Right hindlimb (tissue), 1 donor: ENCODE measurements at places on chromosomes 7 and 10.
A peak's percentile ranks its signal among the peaks of the same experiment; 100 is the strongest.

DNA sequence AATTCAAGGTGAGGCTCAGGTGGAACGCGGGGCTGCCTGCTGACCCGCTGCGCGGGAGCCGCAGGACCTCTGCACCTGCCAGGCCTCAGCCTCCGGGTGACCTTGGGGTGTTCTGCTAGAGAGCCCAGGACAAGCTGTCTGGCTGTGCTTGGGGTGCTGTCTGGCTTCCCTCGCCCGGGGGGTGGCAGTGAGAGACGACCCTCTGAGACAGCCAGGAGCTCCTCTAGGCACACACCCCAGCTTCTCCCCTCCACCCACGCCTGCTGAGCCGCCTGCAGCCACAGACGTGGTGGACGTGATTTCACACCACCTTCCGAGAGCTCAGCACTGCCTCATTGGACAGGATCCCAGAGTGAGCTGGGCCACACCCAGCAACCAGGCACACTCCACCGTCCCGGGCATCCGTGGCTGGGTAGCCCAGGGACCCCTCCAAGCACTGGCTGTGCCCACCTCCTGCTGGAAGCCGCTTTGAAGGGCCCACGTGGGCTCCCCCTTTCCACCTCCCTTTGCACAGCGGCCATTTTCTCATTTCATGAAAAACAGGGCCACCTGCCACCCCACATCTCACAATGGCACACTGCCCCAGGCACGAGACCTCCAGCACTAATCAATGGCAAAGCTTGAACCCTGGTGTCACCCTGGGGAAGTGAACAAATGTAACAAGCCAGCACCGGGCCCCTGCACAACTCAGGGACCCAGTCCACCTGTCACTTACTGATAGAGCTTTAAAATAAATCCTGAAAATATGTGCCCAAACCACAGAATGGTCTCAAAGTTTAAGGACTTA lies 35.0 kb downstream of the ZFAND2A start:
- DNase-seq: peak; percentile 60

DNA sequence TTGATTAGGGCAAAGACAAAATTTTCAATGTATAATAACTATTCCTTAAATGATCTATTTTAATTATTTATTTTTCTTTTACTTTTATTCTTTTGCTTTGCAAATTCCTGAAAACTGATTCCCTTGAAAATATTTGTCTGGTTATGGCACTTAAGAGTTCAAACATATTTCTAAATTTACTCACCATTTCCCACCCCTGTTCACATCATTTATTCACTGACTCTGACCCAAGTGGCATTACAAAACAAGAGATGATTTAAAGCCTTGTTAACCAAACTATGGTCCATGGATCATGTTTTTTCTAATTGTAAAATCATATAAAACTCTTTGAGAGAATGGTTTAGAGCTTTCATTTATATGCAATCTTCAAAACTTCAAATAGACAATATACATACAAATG lies 1256.1 kb upstream of the LRRN3 start:
- DNase-seq: no peak

DNA sequence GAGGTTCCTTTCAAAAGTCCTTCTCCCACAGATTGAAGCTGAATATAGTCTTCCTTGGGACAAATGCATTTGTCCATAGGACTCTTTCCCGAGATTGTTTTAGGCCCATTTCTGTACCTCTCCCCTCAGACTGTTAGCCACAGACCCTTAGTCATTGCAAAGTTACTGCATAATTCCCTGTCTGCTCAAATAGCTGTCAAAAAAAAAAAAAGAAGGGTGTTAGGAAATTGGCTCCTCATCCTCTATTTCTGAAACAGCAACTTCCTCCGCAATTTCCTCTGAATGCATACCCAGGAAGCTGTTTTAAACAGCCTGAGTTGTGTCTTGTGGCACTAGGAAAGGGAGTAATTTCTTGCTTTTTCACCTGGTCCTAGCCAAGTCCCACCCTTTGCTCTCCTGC lies 5.4 kb downstream of the LRRC4 start:
- DNase-seq: no peak

GRCh38 chr10:43124574-43125273 lies 13.5 kb upstream of the CSGALNACT2 start:
- DNase-seq: no peak

DNA sequence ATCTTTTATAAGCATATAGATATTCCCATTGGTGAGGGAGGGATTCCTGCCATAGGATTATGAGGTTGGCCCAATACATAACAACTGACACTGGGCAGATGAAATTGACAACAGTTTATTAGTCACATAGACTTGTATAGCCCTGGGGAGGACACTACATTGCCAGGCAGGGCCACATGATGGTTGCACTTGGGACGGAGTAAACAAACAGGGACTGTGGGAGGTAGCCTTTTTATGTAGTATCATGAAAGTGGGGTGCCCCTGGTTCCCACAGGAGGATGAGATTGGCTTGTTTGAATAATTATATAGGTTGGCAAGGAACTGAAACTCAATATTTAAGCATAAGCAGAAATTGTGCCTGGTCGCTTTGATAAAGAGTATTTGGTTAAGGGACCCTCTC lies 23.5 kb downstream of the TRIM24 start:
- DNase-seq: no peak
